Renal cortical epithelial cell (primary cell): ENCODE measurements at places on chromosomes 7 and 10.

DNA sequence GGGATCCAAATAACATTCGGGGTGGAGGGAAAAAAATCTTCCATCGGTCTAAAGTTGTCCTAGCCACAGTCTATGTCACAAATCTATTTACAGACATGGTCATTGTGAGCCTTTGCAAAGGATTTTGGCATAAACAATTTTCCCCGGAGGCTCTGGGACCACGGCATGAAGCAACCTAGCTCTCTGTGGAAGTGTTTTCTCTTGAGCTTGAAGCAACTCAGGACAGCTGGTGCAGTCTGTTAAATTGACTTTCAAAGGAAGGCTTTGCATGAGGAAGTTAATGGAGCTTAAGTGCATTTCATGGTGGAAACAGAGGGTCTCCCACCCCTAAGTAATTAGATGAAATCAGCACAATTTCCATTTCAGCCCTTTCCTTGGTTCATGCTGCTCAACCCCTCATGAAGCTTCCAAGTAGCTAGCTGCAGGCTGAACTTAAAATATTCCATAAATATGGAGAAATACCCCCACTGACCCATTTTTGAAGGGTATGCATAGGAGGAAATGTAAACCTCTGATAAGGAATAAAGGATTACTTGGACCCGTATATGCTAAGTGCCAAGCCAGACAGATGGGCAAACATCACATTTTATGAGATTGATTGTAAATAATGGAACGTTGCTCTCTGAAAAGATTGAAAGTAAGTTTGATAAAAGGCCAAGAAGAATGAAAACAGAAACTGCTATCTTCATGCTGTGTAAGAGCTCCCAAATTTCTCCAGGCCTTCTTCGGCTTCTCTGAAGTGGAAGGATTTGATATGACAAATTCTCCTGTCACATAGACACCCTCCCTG, 39.9 kb downstream of the CCDC3 start:
- DNase-seq: no peak

GRCh38 chr10:80104066-80104926, 25.8 kb downstream of the TMEM254 start:
- DNase-seq: no peak

DNA sequence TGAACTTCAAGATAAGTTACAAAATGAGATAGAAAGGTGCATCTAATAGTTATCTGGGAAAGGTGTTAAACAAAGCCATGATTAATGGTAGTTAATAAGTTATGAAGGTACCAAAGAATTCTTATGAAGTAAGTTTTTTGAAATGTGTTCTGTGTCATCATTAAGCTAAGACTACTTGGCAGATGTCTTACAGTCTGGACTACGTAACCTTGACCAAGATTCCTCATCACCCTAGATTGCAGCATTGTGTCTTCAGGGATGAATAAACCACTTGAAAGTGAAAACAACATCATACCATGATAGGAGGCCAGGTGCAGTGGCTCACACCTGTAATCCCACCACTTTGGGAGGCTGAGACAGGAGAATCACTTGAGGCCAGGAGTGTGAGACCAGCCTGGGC, 48.2 kb downstream of the GOT1 start:
- DNase-seq: no peak

GRCh38 chr7:71558806-71559613, 427.1 kb downstream of the GALNT17 start:
- DNase-seq: no peak

GRCh38 chr10:91381257-91381891, 28.8 kb upstream of the HECTD2 start:
- DNase-seq: no peak

- no peak for DNase-seq
Observed at GRCh38 chr10:62541811-62542210, 167.6 kb downstream of the ZNF365 start.

- DNase-seq: peak; percentile 35
Observed at GRCh38 chr7:26202019-26202990, 760 bp downstream of the CBX3 start.
